Non-pigmented ciliary epithelial cell (primary cell): ENCODE measurements at places on chromosomes 2 and 18.

DNA sequence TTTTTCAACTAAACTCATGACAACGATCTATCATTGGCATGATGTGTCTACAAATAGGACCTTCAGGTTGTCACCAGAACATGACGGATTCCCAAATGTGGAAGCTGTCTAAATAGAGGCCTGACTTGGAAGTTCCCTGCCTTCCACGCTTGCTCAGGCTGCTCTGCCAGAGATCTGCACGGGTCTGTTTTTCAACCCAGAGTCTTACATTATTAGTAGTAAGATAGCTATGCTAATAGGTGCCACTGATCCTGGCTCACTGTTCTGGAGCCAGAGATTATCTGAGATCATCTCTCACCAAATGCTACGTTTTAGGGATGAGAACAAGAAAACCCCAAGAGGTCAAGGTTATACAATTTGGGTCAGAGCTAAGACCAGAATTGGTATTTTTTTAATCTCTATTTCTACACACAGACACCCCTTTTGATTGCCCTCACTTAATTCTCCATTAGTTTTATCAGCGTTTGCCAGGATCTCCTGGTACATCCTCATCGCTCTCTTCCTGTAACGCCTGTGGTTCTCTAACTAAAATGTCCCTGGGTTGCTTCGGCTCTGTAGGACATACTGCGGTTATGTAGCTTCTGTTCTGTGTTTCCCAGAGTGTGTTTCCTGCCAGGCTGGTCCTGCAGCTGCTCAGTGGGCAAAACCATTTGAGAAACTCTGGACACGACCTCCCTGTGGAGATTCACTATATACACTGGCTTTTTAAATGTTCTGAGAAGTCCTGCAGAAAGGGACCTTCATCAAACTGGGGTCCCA lies 5.7 kb downstream of the CDC42EP3 start:
- DNase-seq, result no peak

- no peak for DNase-seq
These were observed 79.1 kb downstream of the LYPD6 start for GRCh38 chr2:149409506-149409905.

GRCh38 chr2:132731441-132731840 lies 61.4 kb upstream of the LYPD1 start:
- DNase-seq, result no peak

DNA sequence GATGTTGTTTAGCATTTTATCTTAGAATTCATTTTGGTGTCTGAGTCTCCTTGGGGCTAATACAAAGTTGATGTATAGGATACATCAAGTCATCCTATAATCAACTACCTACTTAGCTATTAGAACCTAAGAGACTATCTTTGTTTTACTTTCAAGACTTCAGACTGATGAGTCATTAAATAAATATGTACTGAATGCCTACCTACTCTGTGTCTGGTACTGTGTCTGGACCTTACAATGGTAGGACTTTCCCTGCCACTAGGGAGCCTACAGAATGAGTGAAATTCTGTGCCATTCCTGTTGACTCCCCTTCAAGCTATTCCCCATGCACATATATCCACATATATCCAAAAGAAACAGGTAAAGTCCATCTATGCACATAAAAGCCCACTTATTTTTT lies 114.5 kb downstream of the ERBB4 start:
- DNase-seq, result no peak

- DNase-seq, result no peak
These were observed 1.4 kb upstream of the SLC23A3 start for GRCh38 chr2:219171231-219171651.

- no peak for DNase-seq
These were observed 318.8 kb upstream of the REV1 start for GRCh38 chr2:99808361-99809200.

DNA sequence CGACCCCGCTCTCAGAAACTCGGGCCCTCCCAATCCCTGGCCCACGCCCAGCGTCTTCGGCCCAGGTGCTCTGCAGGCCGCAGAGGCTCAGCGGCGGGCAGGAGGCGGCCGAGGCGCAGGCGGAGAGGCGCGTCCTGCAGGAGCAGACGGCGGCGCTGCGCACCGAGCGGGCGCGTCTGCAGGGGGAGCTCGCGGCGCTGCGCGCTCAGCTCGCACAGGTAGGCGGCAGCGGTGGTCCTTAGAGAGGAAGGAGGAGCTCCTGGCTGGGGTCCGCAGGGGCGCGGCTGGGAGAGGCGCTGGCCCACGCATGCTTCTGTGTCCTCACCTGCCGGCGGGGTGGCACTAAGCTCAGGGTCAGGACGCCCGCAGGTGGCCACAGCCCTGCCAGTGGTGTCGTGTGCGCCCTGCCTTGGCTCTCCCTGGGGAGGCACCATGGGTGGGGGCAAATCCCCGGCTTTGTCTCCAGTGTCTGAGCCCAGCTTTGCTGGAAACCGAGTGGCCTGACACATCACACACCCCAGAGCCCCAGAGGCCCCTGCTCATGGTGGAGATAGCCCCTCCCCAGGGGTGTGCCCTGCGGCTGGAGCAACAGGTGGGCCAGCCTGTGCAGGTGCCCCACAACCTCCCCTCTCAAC lies 14.9 kb upstream of the SNED1 start:
- DNase-seq, result no peak

GRCh38 chr18:48842259-48843061 lies 108.3 kb downstream of the SMAD7 start:
- no peak for DNase-seq

DNA sequence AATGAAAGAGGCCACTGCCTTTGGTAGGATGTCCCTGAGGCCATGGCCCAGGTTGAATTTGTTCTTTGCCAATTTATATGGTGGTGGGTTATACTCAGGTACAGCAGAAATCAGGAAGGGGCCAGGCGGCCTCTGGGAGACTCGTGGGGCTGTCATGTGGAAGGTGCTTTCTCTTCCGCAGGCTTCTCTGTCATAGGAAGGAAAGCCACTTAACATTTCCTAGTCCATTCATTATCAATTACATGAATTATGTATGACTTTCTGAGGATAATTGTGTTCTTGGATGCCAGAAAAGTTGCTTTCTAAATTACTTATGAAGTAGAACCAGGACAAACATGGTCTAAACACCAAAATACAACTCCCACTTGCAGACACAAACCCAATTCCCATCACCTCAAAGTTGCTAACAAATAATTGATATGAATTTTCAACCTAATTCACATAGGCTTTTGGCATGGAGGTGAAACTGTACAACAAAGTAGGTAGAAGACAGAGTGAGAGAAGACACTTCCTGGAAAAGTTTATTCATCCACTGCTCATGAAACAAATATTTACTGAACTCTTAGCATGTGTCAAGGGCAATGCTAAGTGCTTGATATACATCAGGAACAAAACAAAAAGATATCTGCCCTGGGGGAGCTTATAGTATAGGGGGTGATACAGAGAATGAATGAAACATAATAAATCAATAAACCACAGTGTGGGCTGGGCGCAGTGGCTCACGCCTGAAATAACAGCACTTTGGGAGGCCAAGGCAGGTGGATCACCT lies 50.5 kb upstream of the CHMP1B start:
- no peak for DNase-seq

DNA sequence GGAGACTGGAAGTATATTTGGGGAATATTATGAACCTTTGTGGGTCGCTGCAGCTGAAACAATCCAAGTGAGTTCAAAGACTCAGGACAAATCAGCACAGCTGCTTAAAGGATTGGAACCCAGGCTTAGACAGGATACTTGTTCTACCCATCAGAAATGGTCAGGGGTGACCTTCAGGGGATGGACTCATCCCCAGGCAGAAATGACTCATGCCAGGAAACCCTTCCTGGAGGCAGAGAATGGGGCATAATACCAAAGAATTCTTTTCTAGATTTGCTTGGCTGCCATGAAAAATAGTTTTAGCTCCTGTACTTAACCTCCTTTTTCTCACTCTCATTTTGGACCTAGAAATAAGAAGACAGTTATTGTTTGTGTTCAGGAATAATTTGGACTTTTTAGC lies 425.5 kb downstream of the TSN start:
- no peak for DNase-seq

GRCh38 chr2:27051902-27052645 lies 606 bp downstream of the AGBL5 start:
- DNase-seq, result no peak

GRCh38 chr2:62141142-62141740 lies 54.7 kb upstream of the B3GNT2 start:
- DNase-seq, result no peak

GRCh38 chr2:9110893-9111569 lies 95.6 kb upstream of the ASAP2 start:
- DNase-seq, result no peak

- DNase-seq, result no peak
These were observed 62.9 kb downstream of the COL6A3 start for GRCh38 chr2:237351046-237351445.

DNA sequence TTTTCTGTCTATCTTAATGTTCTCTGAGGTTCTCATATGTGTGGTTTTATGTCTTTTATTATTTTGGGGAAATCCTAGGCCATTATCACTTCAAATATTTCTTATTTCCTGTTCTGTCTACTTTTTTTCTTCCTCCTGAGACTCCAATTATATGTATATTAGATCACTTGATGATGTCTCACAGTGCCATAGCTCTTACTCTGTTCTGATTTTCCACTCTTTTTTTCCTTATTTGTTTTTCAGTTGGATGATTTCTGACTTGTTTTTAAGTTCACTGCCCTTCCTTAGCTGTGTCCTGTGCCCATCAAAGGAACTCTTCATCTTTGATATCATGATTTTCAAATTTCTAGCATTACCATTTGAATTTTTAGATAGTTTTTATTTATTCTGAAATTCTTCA lies 24.1 kb downstream of the FAM228B start:
- DNase-seq, result no peak

DNA sequence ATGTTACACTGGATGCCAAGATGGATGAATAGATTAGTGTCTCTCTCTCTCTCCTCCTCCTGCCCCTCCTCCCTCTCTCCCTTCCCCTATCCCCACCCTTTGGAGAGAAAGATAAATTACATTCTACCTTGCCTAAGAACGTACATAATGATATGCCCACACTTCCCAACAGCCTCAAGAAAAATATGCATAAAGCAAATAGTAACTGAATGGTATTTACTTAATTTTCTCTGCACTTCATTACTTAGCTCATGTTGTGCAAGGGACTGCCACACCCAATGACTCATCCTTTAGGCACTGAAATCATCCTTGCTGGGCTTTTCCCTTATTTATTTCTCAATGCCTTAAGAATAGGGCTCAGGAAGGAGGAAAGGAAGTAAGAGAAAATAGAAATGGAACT lies 137.3 kb upstream of the PID1 start:
- DNase-seq, result peak; percentile 88

GRCh38 chr2:51153236-51153635 lies 121.3 kb upstream of the NRXN1 start:
- no peak for DNase-seq

DNA sequence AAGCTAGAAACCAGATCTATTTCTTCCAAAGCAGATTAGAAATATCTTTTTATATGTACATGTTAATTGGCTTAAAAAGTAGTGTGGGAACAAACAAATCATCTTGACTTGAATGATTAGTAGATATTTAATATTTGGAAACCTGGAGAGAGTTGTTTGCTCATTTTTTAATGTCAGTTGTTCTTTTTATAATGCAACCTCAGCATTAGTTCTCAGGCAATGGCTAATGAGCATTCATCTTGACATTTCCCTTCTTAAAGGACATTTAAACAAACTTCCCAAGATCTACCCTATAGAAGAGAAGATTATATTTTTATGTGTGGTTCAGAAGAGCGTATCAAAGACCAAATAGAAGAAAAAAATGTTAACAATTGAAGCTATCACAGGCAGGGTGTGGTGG lies 334.0 kb downstream of the CTNNA2 start:
- no peak for DNase-seq

- no peak for DNase-seq
These were observed 112.7 kb upstream of the BCL2L11 start for GRCh38 chr2:111007757-111008688.

DNA sequence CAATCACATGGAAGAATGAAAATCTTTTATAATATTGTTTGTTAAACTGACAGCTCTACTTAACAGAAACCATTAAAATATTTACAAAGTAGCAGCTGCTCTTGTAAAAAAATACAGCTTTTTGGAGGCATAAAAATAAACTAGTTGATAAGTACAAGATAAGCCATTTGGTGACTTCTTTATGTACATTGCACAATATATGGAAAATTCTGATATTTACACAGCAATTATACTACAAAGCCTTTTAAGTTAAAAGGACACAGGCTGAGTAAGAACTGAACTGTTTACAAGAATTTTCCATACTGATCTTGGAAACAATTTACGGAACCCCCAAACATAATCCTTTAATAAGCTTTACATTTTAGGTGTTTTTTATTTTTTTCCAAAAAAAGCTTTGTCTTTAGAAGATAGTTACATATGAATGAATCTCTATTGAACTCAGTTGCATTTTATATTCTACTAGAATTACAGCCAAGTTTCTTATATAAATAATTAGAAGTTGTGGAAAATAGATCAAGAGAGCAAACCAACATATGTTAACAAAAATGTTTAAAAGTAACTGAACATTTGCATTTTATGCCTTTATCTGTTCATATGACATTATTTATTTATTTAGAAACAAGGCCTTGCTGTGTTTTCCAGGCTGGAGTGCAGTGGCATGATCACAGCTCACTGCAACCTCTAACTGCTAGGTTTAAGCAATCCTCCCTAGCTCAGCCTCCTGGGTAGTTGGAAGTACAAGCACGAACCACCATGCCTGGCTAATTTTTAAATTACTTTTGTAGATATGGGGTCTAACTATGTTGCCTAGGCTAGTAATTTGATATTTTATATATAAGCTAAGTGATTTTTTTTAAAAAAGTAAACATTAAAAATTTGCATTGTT lies 142.5 kb downstream of the OTX1 start:
- DNase-seq, result no peak

DNA sequence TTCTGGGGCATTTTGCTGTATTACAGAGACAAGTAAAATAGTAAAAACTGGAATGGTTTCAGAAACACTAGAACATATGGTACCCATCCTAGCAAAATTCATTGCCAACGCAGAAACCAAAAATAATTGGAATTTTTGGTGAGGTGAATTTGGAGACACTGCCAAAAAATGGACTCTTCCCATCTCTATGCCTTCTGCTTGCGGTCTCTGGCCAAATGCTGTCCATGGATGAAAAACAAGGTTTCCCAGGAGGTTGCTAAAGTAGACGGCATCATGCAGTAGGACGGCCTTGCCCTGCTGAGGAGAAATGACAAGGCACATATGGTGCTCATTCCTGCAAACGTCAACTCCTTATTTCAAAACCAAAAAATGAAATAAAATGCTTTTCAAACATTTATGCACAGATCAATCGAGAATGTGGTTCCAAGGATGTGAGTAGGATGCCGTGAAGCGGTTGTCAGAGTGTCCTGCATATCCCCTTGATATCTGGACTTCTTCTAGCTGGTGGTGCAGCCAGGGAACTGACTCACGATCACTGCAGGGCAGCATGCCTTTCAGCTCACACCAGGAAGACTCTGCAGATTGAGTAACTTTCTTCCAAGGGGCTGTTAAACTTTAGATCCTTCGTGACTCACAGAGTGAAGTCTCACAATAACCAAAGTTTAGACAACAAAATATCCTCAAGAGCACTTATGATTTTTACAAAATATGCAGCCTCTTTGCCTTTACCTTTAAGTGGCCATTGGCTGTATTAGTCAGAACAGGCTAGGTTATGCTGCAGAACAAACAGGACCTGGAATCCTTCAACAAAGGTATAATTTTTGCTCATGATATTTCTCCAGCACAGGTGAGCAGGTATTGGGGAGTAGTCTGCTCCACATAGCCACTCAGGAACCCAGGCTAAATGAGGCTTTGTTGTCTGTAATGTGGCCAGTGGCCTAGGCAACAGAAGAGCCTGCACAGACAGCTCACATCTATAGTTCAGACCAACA lies 149.4 kb upstream of the NDUFV2 start:
- peak; percentile 64 for DNase-seq
